ENCODE measurements at places on chromosomes 7 and 10. TPM values are rescaled to one million over a fixed set of nuclear protein-coding genes. Genes with fewer than 3 reads are reported as not detected.

EGFR gene
- total RNA-seq = not detected

TMEM26 gene
- not detected for total RNA-seq

KIF11 gene
- total RNA-seq = 37.1 TPM

PTPRN2 gene
- total RNA-seq = 0.33 TPM

- no peak for DNase-seq
- no peaks in the 10 kb centered on the region for H3K36me3 ChIP-seq
- peaks cover 9% of the 10 kb centered on the region for H3K4me1 ChIP-seq
- no peaks in the 10 kb centered on the region for H3K27me3 ChIP-seq
These were observed 93.2 kb upstream of the KIF5B start for GRCh38 chr10:32149252-32149955.

- no peak within 1 kb of the TSS for H3K4me3 ChIP-seq
- H3K36me3 ChIP-seq = no peaks in the 10 kb centered on the region
These were observed at the start of gene HOXA6 for GRCh38 chr7:27147199-27148030. HOXA6 (minus strand) TSS chr7:27147774; CDS start chr7:27147749, 25 bp downstream.

DNA sequence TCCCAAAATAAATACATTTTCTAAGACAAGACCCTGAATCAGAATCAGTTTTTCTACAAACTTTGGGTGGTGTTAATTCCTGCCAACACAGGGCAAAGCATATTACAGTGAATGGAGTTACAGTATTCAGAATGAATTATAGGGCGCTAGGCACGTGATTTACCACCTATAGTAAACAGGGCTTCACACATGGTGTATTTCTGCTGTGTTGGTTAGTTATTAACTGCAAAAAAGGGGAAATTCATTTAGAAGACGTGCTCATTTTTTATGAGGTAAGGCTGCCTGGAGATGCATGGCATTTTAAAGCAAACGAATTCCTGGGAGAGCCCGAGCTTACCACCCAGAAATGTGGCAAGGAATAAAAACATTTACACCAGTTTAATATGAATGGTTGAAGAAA lies 393.8 kb downstream of the LRMDA start:
- H3K27ac ChIP-seq = no peak overlapping the region
- no peak for DNase-seq
- no peaks in the 10 kb centered on the region for H3K4me1 ChIP-seq
- H3K36me3 ChIP-seq = no peaks in the 10 kb centered on the region

GRCh38 chr7:120743128-120743527 lies 114.8 kb downstream of the TSPAN12 start:
- no peak for DNase-seq
- no peaks in the 10 kb centered on the region for H3K4me1 ChIP-seq
- no peak overlapping the region for H3K27ac ChIP-seq
- no peaks in the 10 kb centered on the region for H3K36me3 ChIP-seq

- H3K4me1 ChIP-seq = no peaks in the 10 kb centered on the region
- peaks cover 15% of the 10 kb centered on the region for H3K27me3 ChIP-seq
- H3K27ac ChIP-seq = no peak overlapping the region
These were observed 7.8 kb downstream of the CRHR2 start for GRCh38 chr7:30674420-30674819.

DNA sequence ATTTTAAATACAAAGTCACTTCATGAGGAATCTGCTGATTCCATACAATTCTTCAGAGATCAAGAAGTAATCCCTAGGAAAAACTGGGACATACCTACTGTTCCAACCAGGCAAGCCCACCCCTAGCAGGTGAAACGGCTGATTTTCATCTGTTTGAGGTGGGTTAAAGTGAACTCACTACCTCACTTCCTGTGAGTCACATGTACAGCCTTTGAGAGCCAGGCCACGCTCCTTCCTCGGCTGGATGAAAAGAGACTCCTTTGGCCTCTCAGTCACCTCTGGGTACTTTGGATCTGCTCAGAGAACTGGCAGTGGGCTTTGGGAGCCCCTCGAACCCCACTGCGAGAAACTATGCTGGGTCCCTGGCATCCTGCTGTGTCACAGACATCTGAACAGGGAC lies 68.2 kb downstream of the CHST15 start:
- H3K4me3 ChIP-seq = no peak overlapping the region
- H3K27me3 ChIP-seq = no peaks in the 10 kb centered on the region
- H3K36me3 ChIP-seq = no peaks in the 10 kb centered on the region
- H3K4me1 ChIP-seq = no peaks in the 10 kb centered on the region

DNA sequence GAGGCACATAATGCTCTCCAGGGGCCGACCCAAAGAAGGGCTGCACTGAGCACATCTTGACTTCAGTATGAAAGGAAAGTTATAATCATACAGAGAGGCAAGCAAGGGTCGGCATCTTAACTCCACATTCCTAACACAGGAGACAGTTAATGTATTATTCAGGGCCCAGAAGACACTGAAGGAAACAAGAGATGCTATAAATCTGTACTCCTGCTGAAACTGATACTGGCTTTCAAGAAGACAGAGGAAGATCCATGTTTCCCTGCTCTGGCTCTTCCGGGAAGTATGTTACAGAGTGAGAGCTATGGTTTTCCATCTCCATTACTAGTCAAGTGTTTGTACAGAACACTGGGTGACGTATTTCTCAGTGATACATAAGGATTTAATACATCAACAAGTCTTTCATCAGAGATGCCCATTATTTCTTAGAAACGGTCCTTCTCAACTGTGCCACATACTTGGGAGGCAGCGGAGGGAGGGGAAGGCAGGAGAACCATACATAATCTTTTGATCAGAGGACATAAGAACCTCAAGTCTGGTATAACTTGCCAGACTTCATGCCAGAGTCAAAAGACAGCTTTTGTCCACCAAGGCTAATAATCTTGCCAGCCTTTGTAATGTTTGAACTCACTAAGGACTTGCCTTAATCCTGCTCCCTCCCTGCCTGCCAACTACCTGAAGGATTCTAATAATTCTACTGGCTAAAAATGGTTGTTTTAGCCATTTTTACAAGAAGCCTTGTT lies 58.1 kb downstream of the ENO4 start:
- H3K4me1 ChIP-seq = no peaks in the 10 kb centered on the region
- H3K36me3 ChIP-seq = no peaks in the 10 kb centered on the region
- no peak for DNase-seq
- H3K4me3 ChIP-seq = no peak overlapping the region

DNA sequence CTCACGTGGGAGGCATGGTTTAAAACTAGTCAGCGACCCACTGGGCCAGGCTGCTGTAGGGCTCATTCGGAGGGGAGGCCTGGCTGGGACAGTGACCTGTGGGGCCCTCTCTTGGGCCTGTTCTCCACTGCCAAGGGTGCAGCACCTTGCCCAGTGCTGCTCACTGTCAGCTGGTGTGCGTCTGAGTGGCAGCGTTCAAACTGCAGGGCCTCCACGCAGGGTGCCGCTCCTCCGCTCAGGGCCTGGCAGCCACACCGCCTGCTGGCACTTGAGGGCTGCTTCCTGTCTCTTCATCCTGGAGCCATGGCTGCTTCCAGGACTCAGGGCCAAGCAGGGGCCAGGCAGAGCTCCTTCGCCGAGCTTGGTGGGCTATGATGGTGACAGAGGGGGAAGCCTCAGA lies 18.3 kb downstream of the ADAMTS14 start:
- DNase-seq = no peak
- no peaks in the 10 kb centered on the region for H3K27me3 ChIP-seq
- H3K27ac ChIP-seq = no peak overlapping the region

All from CD8-positive, alpha-beta memory T cell (primary cell).